ENCODE measurements at places on chromosomes 2 and 18. TPM values are rescaled to one million over a fixed set of nuclear protein-coding genes. Genes with fewer than 3 reads are reported as not detected.

GRCh38 chr2:205850132-205850531, 167.8 kb downstream of the NRP2 start:
- no peak for DNase-seq

DNA sequence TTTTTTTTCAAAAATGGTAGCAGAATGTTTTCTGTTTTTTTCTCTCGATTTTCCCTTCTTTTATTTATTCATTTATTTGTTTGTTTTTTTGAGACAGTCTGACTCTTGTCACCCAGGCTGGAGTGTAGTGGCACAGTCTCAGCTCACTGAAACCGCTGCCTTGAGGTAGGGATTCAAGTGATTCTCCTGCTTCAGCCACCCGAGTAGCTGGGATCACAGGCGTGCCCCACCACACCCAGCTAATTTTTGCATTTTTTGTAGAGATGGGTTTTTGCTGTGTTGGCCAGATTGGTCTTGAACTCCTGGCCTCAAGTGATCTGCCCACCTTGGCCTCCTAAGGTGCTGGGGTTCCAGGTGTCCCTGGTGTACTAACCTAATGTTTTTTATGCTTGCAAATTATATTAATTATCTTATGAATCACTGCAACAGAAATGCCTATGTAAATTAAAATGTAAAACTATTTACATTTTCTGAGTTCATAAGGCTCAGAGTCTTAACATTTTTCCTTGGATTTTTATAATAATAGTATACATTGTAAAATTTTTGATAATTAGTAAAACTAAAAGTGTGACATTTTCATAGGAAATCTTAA, 19.2 kb downstream of the MTA3 start:
- DNase-seq, result no peak

- no peak for DNase-seq
Observed at GRCh38 chr2:214533541-214533940, 122.7 kb downstream of the VWC2L start.

- DNase-seq, result peak; percentile 67
Observed at GRCh38 chr2:231781798-231782726, 980 bp upstream of the PDE6D start.

DNA sequence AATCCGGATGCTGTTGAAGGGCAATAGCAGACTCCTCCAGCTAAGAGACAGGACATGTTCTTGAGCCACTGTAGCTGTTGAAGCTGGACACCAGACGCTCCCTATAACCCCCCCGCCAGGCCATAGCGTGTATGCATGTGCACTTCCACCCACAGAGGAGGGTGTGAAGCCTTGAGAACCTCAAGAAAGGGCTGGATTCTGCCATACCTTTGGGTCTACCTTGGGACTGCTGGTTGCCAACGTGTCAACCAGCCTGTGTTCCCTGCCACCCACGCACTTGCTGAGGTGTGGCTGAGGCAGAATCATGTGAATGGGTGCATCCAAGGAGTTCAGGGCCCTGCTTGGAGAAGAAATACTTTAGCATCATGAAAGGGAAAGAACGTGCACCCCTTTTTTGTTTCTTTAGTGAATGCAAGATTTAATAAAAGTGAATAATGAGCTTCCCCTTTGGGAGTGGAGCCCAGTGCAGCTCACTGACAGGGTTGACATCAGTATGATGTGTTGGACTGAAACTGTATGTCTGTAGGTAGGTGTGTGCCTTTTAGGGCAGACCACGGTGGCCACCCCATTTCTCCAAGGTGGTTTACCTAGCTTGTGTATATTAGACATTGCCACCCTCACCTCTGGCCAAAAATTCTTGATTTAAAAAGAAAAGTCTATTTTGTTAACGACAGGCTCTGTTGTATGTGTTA, 198.3 kb downstream of the MGAT5 start:
- DNase-seq, result no peak

DNA sequence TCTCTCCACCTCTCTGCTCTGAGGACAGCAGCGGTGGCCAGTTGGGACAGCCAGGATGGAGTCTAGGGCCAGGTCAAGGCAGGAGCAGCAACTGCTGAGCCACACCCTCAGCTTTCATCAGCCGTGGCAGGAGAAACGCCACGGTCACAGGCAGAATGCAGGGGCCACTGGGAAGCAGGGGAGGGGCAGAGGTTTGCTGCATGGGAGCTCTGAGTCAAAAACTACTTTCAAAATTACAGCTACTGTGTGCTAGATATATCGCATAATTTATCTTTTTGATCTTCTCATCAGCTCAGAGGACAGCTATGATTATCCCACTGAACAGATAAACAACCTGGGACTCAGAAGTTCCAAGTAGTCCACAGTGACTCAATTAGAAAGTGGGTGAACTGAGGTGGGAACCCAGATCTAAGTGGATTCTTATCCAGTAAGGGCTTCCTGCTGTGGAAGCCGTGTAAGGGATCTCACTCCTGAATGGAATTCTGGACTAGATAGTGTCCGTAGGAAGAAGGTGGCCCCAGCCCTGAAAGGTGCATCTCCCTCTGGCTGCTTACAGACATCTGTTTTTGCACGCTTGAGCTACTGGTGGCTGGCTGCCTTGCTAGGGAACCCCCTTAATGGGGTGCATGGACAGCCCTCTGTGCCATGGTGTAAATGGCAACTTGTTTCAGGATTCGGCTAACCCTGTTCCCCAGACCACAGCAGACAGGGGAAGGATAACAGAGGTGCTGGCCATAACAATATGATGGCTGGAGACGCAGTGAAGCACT, 194.6 kb upstream of the SMAD2 start:
- DNase-seq, result no peak

Gene ACAA2
- total RNA-seq, result 52.8 TPM

All from lung (tissue), 17 donors.